Thymus (tissue), 14 donors: ENCODE measurements at places on chromosomes 13 and 19.

GRCh38 chr19:14383661-14384555, 2.7 kb downstream of the ADGRE5 start:
- DNase-seq, result no peak

DNA sequence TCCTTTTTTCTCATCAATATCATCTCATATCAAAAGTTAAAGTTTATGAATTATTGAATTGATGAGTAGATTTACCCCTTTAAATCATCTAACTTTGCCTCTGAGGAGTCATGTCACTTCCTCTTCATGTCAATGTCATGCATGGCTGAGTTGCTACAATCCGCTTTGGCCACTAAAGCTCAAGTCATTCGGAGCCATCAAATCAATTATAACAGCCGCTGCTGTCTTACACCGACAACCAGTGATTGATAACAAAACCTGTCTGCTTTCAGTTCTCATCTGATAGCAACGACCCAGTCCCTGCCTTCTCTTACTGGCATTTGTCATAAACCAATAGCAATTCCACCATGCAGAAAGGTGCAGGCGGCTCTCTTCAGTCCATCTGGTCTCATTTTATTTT, 429.3 kb downstream of the DIAPH3 start:
- no peak for DNase-seq

DNA sequence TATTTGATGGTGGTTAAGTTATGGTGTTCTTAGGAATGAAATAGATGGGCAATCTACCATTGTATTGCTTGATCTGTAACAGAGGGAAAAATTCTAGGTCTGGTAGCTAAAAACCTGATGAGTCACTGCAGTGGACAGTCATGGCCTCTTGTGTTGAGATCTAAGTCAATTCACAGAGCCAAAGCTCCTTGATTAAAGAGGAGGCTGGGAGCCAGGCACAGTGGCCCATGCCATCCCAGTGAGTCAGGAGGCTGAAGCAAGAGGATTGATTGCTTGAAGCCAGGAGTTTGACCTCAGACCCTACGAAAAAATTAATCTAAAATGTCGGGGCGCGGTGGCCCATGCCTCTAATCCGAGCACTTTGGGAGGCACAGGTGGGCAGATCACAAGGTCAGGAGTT, 67.1 kb upstream of the KPNA3 start:
- no peak for DNase-seq

- no peak for DNase-seq
Observed at GRCh38 chr13:99043831-99044231, 66.0 kb upstream of the DOCK9 start.

DNA sequence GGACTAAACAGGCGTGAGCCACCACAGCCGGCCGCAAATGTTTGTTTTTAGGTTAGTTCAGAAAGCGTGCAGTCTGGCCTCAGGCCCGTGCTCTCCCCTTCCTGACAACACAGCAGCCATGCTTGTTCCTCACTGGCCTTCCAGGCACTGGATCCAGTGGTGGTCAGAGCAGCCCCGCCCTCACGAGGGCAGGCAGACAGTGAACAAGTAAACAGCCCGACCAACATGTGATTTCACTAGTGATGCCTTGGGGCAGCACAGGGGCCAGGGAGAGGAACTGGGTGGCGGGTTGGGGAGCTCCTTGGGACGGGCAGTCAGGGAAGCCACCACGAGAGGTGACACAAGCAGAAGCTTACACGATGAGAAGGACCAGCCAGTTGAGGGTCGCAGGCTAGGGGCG, 40.8 kb downstream of the CAPN12 start:
- no peak for DNase-seq

- DNase-seq, result no peak
Observed at GRCh38 chr13:107801621-107802020, 413.7 kb downstream of the LIG4 start.

DNA sequence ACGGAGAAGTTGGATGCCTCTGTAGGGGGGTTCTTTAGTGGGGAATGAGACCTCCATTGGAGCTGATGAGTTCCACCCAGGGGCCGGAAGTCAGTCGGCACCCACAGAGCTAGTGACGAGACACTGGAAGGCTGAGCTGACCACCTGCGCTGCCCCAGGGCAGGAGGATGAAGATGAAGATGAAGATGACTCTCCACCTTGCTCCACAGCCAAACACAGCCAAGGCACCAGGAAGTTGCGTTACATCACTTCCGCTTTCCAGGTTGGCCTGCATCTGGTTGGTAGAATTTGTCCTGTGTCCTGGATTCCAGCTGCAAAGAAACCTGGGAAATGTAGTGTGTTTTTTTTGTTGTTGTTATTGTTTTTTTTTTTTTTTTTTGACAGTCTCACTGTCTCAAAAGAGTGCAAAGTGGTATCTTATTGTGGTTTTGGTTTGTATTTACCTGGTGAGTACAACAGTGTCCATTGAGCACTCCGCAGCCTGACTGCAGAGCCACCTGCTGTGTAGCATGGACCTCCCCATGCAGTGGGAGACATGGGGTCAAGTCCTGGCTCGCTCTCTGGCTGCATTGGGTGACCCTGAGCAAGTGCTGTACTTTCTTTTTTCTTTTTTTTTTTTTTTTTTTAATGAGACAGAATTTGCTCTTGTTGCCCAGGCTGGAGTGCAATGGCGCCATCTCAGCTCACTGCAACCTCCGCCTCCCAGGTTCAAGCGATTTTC, 1.9 kb downstream of the TBC1D17 start:
- DNase-seq, result no peak

- DNase-seq, result no peak
Observed at GRCh38 chr19:7833225-7834099, 3.4 kb downstream of the EVI5L start.

- DNase-seq, result no peak
Observed at GRCh38 chr19:46303322-46303690, 6.5 kb downstream of the HIF3A start.

GRCh38 chr13:50955798-50956197, 46.2 kb downstream of the RNASEH2B start:
- no peak for DNase-seq

DNA sequence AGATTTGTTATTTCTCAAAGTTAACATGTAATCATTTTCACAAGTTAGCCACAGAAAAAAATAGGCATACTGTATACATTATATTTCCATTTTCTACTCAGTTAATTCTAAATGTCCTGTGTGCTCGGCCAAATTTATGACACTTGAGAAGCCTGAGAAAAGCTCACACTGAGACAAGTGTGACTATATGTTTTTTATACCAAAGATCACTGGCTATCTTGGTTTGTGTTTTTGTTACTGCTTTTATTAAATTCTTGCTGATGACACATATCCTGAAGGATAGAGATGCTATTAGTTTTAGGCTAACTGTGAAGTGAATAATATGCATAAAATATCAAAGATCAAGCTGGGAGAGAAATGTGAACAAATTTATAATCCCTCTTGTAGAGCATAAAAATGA, 49.3 kb upstream of the IL17D start:
- DNase-seq, result no peak

- DNase-seq, result no peak
Observed at GRCh38 chr19:40567040-40567749, 9.5 kb upstream of the SHKBP1 start.

DNA sequence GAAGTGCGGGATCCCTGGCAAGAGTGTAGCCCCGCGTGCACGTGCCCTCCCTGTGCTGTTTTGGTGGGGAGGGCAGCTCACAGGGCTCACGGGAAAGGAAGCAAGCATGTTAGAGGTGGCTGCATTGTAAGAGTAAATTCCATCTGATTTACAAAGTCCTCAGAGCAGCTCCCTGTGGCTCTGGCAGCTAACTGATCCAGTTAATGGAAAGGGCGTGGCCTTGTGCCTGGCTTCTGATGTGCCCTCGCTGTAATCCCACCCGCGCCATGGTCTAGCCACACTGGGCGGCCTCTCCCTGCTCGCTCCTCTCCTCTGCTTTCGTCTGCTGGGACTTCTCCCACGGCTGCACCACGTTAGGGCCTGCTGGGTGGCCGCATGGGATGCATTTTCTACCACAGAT, 258.5 kb downstream of the FGF9 start:
- DNase-seq, result no peak

GRCh38 chr13:52345631-52346251, 60.2 kb downstream of the THSD1 start:
- DNase-seq, result no peak

- no peak for DNase-seq
Observed at GRCh38 chr19:49433240-49433901, 8.0 kb downstream of the SLC17A7 start.

GRCh38 chr13:26646603-26647002, 89.1 kb downstream of the WASF3 start:
- DNase-seq, result no peak

DNA sequence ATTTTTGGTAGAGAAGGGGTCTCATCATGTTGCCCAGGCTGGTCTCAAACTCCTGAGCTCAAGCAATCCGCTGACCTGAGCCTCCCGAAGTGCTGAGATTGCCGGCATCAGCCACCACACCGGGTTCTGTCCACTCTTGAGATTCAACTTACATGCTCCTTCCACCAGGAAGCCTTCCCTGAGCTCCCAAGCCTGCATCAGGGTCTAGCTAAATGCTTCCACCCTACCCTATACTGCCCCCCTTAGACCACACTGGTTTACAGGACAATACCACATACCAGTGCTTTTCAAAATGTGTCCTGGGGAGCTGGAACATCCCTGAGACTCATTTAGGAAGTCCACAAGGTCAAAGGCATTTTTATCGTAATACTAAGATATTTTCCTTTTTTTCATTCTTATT, 15.1 kb upstream of the CACNG8 start:
- no peak for DNase-seq

DNA sequence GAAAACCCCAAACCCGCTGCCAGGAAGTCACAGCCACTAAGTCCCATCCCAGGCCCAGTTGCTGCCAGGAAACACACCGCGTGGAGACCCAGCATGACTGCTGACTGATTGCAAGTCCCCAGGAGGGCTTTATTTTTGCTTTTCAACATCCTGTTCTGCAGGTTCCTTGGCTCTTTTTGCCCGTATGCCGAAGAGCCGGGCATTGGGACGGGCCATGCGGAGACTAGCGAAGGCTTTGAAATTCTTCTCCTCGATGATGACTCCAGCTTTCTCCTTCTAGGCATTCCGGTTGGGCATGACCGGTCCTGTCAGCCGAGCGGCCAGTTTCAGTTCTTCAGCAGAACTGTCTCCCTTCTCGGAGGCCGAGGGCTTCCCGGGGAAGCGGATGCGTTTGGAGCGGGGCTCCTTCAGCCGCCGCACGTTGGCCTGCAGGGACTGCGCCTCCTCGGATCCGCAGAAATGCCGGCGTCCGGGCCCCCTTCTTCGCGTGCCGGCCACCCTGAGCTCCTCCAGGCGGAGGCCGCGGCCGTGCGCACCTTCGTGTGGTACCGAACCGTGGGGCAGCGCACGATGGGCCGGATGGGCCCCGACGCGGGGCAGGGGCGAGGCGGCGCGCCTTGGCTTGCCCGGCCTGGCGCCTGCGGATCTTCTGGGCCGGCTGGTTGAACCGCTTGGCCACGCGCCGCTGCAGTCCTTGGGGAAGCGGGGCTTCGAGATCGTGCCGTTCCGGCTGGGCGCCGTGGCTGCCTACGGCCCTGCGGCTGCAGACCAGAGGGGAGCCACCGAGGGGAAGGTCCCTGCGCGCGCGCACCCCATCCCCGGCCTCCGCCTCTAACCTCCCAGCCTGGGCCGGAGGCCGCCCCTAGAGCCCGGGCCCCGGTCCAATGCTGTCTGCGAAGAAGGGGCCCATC, 15.2 kb downstream of the ZSCAN5C start:
- no peak for DNase-seq
